ENCODE measurements at places on chromosomes 3 and 15.

DNA sequence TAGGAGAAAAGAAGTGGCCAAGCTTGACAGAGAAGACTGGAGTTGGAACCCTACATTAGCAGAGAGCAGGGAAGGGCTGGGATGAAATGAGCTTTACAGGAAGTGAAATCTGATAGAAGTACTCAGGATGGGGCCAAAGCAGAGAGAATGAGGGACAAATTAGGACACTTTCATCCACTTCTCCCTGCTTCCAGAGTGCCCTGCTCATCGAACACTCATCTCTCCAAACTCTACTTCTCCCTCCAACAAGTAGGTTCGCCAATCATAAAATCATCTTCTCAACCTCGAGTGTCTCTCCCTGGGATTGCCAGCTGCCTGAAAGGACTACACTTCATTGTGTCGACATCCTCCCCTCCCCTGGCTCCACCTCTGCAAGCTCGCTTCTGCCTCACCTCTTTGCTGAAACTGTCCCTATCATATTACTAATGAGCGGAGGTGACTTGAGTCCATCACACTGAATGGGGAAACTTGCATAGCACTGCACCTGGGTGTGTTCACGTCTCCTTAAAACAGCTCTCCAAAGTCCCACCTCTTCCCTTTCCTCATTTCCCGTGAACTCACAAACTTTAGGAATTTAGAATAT lies 365.8 kb downstream of the FOXP1 start:
- no peak for DNase-seq

- DNase-seq = no peak
These were observed 55.8 kb downstream of the RSRC1 start for GRCh38 chr3:158165730-158166129.

- DNase-seq = no peak
These were observed 88.9 kb downstream of the SUCNR1 start for GRCh38 chr3:151962352-151962751.

- DNase-seq = no peak
These were observed 896.0 kb downstream of the MCTP2 start for GRCh38 chr15:95127356-95127755.

- no peak for DNase-seq
These were observed 143.6 kb upstream of the UBE2E1 start for GRCh38 chr3:23662079-23662617.

DNA sequence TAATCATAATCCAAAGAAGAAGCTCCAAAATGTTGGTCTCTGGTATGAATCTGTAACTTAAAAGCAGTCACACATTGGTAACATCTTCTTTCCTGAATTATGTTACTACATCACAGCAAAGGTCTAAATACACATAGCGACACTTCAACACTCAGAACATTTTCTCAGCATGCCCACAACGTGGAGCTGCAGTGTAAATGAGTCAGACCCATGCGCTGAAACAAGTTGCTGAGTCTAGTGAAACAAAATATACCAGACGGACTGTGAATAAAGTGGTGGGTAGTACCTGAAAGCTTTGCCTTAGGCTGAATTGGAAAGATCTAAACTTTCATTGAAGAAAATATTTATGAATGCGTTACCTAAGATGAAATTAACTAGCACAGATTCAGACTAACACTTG lies 33.2 kb upstream of the GOLGA8B start:
- DNase-seq = peak; percentile 65

DNA sequence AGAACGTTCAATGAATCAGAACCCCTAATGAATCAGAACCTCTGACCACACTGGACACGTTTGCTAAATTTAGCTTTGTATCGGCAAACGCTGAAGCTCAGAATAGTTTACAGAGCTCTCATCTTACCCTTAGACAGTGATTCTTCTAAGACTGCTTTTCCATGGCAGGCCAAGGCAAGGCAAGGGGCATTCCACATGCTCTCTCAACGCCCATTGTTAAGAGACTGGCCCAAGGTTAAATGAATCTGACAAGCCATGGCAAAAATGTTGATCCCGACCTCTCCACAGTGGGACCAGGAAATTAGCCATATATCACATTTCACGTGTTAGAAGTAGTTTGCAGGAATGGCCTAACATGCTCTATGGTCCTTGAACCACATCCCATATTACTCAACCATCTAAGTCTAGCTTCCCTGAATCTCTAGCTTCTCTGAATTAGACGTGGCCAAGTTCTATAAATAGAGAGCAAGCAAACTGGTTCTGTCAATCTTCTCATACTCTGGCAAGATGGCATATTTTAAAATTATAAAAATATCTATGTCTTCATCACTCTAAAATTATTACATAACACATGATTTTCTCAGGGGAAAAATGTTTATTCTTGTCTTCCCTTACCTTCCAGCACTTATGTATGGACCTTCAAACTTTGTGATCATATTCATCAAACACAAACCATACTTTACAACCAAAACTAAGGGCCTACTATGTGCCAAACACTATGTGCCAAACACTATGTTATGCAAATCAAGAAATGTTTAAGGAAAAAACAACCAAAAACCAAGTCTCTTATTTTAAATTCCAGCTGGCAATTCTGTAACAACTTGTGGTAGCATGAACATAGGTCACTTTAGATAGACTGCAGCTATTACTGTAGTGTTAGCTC lies 54.3 kb downstream of the AAGAB start:
- DNase-seq = no peak

- no peak for DNase-seq
These were observed 75.9 kb upstream of the CBLB start for GRCh38 chr3:105944721-105945120.

DNA sequence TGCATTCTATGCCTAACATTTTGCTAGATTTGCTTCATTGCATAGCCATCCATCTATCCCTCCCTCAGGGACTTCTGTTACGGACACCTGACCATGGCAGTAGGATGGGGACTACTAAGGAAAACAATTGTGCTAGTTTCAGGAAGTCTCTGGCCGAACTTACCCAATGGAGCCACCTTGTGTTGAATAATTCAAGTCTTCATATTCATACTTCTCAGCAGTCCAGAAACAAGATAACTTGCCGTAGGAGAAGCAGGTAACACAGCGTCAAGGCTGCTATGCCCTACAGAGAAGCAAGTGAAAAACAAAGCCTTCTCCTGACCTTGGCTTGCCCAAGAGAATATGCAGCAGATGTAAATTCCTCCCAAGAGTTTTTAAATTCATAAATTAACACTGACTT lies 685.3 kb downstream of the GRM7 start:
- peak; percentile 22 for DNase-seq

GRCh38 chr3:179268400-179269051 lies 17.6 kb upstream of the KCNMB3 start:
- DNase-seq = no peak

- no peak for DNase-seq
These were observed 171.7 kb downstream of the RORA start for GRCh38 chr15:61057376-61057775.

DNA sequence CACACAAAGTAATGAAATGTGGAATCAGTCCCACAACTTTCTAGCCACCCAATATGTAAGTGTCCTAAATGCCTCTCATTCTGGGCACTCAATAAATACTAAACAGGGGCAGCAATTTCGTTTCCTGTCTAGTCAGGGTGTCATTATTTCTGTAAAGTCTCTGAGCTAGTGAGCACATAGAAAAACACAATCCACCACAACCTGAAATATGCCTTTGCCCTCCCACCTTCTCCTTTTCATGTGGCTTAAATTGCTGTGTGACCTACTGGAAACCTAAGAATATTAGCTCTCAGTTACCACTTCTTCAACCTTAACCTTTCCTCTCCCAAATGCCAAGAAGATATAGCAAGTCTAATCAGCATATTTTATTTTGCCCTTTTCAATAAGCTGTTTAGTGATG lies 456.3 kb upstream of the KCNMB2 start:
- DNase-seq = no peak

Data from HT-29 (cell line).